ENCODE measurements at places on chromosomes 2 and 18.

DNA sequence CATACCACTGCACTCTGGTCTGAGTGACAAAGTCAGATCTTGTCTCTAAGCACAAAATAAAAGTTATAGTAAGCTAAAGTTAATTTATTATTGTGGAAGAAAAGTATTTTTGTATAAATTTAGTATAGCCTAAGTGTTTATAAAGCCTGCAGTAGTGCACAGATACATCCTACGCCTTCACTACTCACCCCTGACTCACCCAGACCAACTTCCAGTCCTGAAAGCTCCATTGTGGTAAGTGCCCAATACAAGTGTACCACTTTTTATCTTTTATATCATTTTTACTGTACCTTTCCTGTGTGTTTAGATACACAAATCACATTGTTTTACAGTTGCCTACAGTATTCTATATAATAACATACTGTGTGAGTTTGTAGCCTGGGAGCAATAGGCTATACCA lies 57.5 kb downstream of the UBE2E3 start:
- DNase-seq: no peak

DNA sequence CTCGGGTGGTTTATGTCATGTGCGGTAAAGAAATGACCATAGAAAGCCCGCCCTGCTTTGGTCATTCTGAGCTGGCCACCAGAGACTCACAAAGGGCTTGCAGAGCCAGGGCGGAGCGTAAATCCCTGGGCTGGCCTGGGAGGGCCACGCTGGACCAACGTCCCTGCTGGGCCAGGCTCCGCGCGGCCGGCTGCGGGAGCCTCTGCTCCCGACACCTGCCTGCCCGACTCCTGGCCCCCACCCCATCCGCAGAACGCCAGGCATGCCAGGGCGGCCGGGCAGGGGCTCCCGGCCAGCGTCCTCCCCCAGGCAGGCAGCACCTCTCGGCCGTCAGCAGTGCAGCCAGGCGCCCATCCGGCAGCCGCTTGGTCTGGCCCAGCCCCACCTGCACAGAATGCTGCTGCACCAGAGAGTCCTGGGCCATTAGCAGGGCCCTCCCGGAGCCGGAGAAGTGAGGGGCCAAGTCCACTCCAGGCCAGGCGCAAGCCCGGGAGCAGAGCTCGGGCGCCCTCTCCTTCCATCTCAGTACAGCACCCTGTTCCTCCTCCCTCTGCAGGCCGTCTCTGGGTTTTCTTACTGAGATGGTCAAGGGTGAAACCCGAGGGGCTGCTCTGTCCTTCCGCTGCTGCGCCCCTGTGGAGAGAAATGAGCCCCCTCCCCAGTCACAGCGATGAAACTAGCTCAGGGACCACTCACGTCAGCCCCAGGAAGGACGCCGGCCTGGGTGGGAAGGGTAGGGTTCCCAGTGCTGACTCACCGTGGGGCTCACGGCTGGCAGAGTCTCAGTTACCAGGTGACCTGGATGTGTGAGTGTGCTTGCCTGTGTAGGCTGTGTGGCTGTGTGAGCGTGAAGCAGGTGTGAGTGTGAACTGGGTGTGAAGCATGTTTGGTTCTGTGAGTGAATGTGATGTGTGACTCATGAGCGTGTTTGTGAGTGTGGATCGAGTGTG lies 83.3 kb downstream of the PTGR3 start:
- no peak for DNase-seq

DNA sequence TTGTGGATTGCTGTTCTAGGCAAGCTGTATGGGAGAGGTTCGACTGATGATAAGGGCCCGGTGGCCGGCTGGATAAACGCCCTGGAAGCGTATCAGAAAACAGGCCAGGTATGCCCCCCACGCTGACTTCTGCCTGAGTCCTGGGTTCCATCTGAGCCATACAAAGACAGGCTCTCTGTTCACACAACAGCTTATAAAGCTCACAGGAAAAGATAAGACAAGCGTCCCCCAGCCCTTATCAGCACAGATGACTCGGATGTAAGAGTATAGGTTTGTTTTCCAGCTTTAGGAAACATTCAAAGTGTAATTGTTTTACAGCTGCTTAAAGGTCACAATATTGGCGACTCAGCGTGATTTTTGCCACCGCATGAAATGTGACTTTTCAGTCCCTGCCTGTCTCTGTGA lies 12.7 kb downstream of the CNDP2 start:
- no peak for DNase-seq

DNA sequence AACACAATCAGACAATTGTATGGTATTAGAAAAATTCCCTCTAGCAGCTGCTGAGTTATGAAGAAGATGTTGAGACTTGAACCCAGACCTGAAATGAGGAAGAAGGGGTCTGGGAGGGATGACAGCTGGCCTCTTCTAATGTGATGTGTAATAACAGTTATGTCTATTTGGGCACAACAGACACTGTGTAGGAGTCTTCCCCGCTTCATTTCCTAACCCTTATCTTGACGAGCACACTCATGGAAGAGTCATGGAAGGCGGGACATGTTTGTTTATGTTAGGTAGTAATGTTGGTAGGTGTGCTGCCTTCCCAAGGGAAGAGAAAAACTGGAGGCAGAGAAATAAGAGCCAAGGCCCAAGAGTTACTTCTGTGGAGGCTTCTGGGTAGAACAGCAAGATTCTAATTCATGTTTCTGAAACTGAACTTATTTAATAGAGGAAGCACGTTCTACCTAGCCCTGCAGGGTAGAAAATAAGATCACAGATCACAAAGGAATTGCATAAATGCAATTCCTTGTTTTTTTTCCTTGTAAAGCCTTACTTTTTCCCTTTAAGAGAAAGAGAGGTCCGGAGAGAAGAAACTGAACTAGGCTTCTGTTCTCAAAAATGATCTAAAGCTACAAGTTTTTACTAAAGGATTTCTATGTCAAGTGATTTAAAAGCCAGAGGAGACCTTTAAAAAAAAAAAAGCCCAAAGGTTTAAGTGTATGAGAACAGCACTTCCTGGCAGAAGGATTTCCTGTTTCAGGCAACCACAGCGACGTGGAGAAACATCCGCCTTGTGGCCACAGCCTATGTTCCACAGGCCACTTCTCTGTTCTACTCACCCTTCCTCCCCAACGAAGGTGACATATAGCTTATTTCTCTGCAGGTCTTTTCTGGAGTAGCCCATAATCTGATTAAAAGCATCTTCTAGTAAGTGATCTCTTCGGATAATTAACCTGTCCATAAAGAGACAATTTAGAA lies 68.5 kb upstream of the STK17B start:
- peak; percentile 55 for DNase-seq

- DNase-seq: no peak
Measured at GRCh38 chr2:20604951-20605381, 45.9 kb downstream of the HS1BP3 start.

DNA sequence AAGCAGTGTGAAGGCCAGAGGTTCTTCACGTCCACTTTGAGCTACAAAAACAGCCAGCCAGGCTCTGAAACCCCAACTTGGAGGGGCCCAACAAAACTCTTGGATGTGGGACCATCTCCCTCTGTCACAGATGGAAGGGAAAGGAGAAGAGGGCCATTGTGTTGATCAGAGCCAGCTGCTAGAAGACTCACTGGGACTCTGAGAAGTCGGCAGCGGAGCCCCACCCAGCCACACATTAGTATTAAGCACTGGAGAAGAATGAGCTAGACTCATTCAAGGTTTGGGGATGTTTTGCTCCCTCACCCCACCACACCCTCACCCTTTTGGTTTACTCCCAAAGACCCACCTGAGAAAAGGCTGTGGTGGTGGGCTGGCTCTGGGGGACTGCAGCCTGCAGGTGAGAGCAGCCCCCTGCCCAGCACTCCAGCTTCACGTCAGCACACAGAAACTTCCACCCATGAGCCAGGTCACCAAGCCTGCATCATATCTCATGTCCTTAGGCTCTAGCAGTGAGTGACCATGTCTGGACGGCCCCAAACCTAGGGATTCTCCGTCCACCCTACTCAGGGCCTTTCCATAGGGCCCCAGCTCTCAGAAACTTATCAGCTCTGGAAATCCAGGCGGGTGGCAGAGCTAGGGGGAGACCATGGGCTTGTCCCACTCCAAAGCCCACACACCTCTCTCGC lies 12.6 kb downstream of the TEX51 start:
- no peak for DNase-seq

All from GM13976 (cell line).